Right cardiac atrium (tissue), 5 donors: ENCODE measurements at places on chromosomes 4 and X. TPM values are rescaled to one million over a fixed set of nuclear protein-coding genes. Genes with fewer than 3 reads are reported as not detected.

GRCh38 chr4:122882857-122883735 lies 39.3 kb downstream of the NUDT6 start:
- DNase-seq = no peak

The SMIM10L2A gene
- 5.4 TPM for total RNA-seq

The GLRA3 gene
- not detected for total RNA-seq

GRCh38 chr4:139461022-139461628 lies 7.2 kb downstream of the RAB33B start:
- DNase-seq = no peak

DNA sequence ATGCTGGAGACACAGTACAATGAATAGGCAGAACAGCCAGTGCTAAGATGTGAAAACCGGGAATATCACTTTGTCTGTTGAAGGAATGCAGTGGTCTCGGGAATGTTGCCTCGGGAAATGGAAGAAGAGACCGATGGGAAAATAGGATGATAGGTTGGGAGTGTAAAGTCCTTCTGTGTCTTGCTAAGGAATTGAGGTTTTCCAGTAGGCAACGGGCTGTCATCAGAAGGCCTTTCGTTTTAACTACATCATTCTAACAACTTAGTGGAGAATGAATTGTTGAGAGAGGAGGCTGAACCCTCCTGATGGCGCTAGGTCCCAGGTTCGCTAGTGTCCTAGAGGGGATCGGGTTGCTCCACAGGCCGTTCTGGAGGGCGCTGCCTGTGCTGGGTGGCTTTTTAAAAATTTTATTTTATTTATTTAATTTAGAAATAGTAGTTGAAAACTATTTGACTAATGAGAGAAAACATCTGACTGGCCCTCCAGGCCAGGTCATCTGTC lies 730 bp downstream of the VBP1 start:
- DNase-seq = no peak

- DNase-seq = no peak
These were observed 53.7 kb downstream of the TAB3 start for GRCh38 chrX:30835373-30835772.
